ENCODE measurements at places on chromosomes 13 and 19.

DNA sequence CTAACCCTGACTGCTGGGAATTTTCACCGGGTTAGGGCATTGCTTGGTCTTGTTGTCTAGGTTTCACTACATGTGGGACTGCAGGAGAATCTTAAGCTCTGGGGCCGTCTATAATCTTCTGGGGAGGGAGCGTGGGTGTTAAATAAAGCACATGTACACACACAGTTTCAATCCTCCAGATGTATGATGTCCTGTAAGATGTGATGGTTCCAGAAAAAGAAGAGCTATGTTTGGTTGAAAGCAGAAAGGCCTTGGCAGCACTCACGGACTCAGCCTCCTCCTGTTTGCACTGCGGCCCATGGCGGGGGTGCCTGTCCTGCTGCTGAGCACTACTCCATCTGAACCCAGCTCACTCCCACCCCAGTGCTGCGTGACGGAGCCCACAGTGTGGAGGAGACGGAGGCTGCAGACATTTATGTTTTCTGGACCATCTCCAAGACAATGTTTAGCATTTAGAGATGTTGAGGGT is 343.5 kb downstream of the TEX29 start:
- DNase-seq, result no peak

DNA sequence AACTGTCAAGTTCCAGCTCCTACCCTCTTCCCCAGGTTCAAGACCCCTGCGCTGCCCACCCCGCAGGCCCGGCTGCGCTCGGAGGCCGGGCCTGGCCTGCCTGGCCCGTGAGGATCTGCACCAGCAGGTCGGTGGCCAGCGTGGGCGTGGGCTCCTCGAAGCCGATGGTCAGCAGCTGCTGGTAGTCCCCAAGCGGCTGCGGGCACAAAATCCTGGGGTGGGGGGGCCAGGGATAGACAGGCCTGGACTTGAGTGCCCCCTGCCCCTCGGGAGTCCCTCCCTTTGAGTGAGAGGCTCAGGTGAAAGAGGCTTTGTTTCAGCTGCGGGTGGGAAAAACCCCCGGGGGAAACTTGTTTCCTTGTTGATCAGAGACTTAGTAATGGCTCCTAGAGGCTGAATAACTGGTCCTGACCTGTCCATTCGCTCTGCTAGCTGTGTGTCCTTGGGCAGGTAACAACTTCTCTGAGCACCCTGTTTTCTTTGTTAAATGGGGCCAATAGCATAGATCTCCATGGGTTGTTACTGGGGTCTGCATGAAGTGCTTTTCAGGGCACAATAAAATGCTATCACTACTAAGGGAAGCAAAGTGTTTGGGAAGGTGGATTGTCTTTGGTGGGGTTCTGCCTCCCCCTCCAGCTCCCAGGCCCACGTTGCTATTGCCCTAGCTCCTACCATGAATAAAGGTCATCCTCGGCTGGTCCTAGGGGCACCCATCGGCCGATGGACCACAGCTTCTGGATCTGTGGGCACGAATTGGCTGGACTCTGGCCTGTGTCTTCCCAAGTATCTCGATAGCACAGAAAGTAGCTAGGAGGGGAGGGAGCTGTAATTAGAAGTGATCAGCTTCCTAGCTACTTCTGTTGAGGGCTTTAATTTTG is 3.5 kb downstream of the C19orf67 start:
- no peak for DNase-seq

- no peak for DNase-seq
Observed at GRCh38 chr13:111516712-111517640, 196.5 kb downstream of the TEX29 start.

DNA sequence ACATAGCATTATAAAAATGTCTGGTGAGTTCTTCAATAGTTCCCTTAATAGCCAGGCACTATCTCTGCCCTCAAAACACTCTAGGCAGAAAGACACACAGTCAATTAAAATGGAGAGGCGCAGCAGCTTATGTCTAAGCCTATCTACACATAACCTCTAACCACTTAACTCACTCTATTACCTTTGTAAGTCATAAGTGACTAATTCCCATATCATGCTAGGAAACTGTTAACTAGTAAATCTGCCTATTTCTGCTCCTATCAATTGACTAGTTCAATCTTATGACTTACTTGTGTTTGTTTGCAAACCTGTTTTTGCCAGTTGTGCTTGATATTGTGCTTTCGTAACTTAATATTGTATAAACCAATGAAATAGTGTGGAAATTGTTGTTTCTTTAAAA is 3.2 kb downstream of the CCDC122 start:
- no peak for DNase-seq

DNA sequence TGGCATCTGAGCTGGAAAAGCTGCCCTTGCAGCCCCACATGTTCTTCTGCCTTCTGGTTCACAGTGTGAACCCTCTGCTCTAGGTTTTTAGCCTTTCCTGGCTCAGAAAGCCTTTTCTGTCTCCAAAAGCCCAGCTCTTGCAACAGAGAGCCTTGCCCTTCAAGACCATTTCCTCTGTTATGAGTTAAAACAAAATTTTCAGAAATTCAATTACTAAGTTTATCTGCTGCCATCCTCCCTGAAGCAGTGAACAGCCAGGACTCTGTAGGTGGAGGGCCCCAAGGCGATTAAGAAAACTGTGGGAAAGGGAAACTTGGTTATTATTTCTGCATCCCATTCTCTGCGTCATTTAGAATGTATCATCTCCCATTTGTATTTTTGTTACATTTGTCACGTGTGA is 18.8 kb downstream of the FAM124A start:
- DNase-seq, result no peak

DNA sequence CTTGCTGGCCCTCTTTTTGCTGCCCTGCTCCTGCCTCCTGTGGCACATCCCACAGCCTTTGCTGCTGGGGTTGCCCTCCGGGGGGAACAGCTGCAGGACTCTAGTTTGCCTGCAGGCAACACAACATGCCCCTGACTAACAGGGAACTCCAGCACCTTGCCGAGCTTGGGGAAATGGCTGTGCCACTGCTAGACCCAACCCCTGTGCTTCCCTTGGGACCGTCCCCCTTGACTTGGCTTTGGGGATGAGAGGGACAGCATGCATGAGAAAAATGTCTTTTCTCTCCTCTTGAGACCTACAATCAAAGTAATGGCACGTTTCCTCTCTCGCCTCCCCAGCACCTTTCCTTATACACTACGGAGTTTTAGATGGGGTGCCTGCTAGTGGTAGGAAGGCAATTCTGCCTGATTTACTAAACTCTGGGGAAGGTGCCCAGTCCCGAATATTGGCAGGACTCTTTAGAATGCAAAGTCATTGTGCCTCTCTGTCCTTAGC is 12.4 kb upstream of the VWA8 start:
- DNase-seq, result no peak

Data from amniotic epithelial cell (primary cell).